ENCODE measurements at places on chromosomes 1 and 21. TPM values are rescaled to one million over a fixed set of nuclear protein-coding genes. Genes with fewer than 3 reads are reported as not detected.

DNA sequence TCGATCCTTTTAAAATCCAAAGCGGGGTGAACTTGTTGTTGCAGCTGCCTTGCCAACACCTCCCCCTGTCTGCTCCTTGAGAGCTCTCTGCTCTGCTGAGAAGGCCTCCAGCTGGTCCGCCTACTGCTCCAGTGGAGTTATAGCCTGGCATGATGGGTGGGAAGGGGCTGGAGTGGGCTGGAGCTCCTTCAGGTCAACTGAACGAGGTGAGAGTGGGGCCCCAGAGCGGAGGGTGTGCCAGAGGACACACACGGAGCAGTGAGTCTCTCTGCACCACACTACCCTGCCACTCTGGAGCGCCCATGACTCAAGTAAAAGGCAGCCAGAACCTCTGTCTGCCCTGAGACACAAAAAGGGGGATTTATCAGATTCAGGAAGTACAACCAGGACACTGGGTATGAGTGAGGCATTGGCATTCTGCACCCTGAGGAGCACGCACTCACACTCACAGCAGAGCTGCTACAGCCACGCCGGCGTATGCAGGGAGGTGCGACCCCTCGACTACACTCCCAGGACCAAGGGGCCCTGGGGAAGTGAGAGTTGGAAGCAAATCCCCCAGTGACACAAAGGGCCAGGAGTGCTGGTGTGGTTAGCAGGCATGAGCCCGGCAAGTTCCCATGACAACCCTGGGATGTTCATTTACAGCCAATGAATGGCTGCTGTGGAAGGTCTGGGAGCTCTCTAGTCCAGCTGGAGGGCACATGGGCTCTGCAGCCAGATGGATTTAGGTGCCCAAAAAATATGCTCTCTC lies 28.0 kb upstream of the EVA1B start:
- no peak for DNase-seq

DNA sequence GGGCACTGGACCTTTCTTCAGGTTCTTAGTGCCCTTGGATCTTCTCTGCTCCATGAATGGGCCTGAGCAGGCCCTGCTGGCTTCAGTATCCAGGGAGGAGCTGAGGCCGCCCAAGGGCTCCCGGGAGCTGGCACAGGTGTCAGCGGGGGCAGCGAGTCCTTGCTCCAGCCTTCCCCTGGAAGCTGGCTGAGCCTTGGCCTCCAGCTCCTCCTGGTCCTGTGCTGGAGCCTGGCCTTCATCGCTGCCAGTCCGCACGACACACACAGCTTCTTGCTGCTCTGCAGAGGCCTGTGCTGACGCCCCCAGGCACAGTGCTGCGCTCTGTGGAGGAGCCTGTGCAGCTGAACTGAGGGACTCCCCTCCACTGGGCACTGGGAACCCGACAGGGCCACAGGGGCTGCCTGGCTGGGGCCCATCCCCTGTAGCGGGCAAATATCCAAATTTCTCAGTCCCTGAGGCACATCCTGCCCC lies 1.7 kb downstream of the SPOCD1 start:
- DNase-seq = no peak

DNA sequence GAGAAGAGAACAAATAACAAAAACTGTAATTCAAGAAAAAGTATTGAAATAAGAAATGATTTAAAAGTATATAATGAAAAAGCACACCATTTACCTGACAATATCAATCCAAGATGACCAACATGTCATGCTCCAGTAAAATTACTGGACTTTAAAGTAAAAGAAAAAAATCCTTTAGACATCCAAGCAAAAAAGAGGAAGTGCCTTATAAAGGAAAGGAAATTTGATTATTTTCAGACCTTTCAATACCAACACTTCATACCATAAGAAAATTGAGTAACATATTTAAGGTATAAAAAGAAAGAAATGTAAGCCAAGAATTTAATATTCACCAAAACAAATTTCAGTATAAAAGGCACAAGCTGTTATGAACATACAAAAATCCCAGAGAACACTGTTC lies 46.2 kb upstream of the SSX2IP start:
- DNase-seq = no peak

DNA sequence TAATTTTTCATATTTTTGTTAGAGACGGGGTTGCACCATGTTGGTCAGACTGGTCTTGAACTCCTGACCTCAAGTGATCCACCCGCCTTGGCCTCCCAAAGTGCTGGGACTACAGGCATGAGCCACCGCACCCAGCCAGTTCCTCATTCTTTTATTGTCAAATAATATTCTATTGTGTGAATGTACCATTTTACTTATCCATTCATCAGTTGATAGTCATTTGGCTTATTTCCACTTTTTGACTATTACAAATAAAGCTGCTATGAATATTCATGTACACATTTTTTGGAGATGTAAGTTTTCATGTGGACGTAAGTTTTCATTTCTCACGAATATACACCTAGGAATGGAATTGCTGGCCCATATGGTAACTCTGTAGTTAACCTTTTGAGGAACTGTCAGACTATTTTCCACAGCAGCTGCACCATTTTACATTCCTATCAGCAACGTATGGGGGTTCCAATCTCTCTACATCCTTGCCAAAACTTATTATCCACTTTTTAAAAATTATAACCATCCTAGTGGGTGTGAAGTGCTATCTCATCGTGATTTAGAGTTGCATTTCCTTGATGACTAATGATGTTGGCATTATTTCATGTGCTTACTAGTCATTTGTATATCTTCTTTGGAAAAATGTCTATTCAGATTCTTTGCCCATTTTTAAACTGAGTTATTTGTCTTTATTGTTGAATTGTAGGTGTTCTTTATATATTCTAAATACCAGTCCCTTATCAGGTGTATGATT lies 12.7 kb downstream of the PACC1 start:
- peak; percentile 8 for DNase-seq

Gene OLFML2B
- total RNA-seq = 0.75 TPM

Gene KPRP
- total RNA-seq = not detected

Gene KRTAP19-4
- not detected for total RNA-seq

Gene CRABP2
- 780 TPM for total RNA-seq
